BJ (cell line): ENCODE measurements at places on chromosomes 12 and 14.

- no peak for DNase-seq
Observed at GRCh38 chr12:106239951-106240335, 7.9 kb downstream of the CKAP4 start.

DNA sequence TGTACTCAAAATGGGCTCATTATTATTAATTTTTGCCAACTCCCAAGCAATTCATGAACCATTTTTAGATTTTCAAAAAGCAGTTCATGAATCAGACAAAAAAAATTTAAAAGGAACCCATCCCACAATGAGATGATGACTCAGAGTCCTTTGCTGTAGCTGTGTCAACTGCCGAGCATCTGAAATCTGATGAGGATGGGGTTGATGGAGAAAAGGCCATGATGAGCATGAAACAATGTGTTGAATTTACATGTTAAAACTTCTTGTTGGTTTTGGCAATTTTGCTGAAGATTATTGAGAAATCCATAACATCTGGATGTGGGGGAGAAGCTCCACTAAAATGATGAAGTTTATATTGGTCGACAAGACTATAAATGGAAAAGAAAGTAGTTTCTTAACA, 378.0 kb downstream of the FOXG1 start:
- peak; percentile 99 for DNase-seq

GRCh38 chr14:91388551-91388975, 29.1 kb downstream of the CCDC88C start:
- no peak for DNase-seq

DNA sequence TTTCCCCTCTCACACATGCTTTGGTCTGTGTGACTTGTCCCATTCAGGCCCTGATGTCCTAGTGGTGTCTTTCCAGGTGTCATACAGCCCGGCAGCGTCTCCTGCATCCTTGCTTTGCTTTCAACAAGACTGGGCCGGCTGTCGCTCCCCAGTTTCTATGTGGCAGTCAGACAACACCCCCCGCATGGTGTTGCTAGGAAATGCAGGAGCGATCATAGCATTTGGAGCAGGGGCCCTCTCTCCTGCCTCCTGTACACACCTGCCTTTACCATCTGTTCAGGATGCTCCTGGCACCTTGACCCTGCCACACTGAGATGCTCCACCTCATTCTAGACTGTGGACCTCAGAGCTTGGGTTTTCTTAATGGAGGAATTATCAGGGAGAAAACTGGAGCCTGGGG, 29.5 kb downstream of the CACNA1C start:
- DNase-seq = no peak

DNA sequence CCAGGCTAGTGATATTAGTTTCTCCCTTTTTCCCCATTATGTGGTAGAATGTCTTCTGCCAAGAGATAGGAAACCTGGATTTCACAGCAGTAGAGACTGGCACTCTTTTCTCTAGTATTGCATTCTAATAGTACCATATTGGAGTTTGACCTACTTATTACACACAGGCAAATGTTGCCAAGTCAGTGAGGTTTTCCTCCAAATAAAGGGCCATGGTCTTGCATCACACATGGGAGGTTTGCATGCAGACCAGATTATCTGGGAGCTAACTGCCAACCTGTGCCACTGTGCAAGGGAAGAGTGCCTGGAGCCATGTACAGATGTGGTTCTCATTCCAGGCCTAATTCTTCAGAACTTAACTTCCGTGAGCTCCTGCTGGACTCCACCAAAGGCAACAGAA, 113.3 kb downstream of the ANO6 start:
- no peak for DNase-seq

DNA sequence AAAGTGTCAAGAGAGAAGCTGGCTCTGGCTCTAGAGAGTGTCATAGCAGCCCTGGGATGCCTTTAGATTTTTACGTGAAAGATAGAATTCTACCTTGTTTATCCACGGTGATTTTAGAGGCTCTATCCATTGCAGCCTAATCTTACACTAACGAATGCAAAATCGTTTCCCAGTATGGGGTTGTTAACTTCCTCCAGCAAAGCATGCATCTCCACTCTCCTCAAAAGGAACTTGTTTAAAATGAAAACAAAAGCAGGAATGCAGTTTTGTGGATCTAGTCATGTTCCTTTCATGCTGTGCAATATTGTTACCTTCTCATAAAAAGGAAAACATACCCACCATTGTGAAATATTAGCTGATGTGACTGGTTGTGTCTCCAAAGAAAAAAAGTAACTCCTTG, 88.4 kb downstream of the ANO2 start:
- no peak for DNase-seq

DNA sequence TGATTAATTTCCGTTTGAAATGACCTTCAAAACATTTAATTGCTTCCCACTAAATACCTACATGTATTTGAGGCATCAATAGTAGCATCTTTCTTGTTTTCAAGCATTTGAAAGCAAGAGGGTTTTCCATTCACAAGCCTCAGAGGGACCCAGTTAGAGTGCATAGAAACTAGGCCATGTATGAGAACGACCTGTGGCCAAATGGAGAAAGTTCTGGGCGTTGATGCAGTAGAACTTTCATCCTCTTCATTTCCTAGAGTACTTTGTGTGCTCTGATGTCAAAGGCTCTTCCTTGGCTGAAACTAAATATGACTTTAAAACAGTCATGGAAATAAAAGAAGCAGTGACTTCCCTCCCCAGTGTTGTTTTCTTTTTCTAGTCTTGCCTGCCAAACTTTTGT, 944 bp upstream of the DHRS7 start:
- no peak for DNase-seq

GRCh38 chr14:101109347-101109638, 205.8 kb upstream of the RTL1 start:
- no peak for DNase-seq

DNA sequence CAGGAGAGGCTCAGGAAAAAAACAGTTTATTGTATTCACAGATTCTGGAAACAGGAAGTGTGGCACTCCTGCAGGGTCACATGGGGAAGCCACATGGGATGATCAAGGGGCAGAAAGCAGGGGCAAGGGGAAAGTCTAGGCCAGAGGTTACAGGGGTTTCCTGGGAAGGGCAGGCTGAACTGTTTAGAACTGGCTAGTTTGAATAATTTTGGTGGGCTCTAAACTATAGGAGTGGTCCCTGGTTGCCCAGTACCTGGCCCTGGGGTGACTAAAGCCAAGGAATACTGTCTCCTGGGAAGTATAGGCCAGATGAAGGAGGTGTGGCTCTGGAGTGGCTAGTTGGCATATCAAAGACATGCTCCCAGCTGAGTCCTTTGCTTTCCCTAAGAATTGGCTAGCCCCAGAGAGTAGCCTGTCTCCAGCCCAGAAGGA, 169.2 kb downstream of the SLC41A2 start:
- no peak for DNase-seq

GRCh38 chr12:24955389-24955788, 6.5 kb upstream of the BCAT1 start:
- DNase-seq = no peak

- DNase-seq = no peak
Observed at GRCh38 chr14:71324767-71325272, 417.6 kb downstream of the PCNX1 start.

DNA sequence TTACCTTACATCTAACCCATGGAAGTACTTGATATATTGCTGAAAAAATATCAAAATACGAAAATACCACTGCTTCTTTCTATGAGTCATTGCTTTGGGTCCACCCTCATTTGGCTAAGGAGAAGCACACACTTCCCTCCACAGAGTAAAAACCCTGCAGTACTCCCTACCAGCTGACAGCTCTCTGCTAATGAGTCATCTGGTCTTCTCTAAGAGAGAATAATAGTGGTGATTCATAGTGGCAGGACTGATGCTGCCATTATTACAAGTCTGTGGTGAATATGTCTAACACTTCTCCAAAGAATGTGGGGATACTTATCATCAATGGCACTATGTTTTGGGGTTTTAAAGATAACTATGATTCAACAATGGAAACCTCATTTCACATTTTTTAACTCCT, 90.7 kb downstream of the PPFIA2 start:
- no peak for DNase-seq

DNA sequence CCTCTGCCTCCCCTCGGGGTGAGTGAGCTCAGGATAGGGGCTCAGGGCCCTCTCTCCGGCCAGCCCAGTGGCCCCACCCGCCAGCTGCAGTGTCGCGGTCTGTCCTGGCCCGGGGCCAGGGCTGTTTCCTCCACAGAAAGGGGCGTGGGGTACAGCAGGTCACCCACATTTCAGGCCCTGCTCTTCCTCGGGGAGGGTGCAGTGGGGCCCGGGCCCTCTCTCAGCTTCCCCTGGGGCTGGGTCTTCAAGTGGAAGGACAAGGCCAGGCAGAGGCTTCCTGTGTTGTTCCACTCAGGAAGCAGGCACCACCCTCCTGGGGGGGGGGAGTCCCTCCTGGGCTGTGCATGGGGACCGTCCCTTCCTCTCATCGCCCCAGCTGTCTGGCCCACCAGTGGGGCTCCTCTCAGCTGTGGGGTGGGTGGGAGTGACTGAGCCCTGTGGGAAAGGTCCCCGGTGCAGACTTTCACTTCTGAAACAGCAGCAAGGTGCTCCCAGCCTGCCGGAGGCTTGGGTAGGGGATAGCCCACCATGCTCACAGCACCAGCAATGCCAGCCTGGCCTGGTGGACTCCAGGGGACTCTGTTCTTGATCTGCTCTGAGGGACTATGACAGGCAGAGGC, 3.7 kb downstream of the GPR132 start:
- no peak for DNase-seq

- no peak for DNase-seq
Observed at GRCh38 chr12:93847517-93848474, 170.6 kb downstream of the CRADD start.

- DNase-seq = no peak
Observed at GRCh38 chr12:96150442-96150841, 43.7 kb upstream of the ELK3 start.

GRCh38 chr14:81485372-81485771, 48.3 kb downstream of the SEL1L start:
- no peak for DNase-seq

DNA sequence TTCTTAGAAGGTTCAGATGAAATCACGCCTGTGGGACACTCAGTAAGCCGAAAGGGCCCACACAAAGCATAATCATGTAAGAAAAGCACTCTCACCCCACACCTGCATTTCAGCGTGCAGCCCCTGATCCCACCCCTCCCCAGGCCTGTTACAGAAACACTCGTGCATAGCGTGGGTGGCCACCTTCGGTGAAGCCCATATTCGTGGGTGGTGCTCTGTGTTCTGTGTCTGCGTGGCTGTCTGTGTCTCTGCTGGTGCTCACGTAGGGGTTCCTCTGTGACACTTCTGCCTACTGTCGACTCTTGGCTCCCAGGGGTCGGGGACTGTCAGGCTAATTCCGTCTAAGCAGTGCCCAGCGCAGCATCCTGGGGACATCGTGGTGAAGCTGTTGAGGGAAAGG, 74.0 kb downstream of the B4GALNT3 start:
- DNase-seq = no peak
